H1 (cell line): ENCODE measurements at places on chromosomes 2 and 18. TPM values are rescaled to one million over a fixed set of nuclear protein-coding genes. Genes with fewer than 3 reads are reported as not detected.

- DNase-seq, result no peak
Observed at GRCh38 chr2:239438995-239439753, 38.4 kb upstream of the HDAC4 start.

- DNase-seq, result no peak
Observed at GRCh38 chr2:196679368-196679767, 39.9 kb downstream of the CCDC150 start.

DNA sequence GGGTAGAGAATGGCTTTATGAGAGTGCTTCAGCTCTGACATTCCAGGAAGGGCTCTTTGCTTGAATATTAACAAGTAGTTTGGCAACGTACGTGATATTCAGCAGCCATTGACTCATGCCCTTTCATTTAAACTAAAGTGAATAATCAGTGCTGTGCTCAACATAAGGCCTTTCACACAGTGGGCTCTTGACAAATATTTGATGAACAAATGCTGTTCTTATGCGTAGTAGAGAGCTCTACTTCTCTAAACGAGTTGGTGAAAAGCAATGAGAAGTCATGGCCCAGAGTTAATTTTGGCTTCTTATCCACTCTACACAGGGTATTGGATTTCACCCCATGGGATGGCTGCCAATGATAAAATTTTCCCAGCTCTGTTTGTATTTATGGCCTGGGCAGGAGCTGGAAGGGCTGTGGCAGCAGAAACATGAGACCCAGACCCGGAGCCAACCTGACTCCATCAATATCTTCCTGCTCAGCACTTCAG is 338.9 kb downstream of the CCDC85A start:
- no peak for DNase-seq

DNA sequence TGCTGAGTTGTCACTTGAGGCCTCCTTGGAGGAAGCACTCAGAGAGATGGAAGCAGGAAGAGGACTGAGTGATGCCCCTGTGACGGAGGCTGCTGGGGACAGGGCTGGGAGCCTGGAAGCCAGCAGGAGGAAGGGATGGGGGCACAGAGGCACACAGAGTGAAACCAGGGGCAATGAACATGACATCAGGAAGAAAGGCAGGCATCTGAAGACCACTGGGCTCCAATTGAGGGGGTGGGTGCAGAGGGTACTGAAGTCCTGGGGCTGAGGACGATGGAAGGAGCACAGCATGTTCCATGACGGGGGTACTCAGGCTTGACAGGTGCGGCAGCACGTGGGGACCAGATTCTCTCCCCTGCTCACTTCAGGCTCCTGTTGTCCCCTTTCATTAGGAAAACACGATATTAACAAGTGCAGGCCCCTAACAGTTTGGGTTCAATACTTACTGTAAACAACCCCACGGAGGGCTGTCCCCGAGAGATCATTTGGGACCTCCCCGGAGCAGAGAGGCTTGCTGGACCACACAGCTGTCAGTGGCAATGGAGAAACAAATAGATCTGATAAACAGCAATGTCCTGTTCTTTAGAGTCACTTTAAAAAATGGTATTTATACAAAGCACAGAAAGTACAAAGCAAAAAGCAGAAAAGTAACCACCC is 8.7 kb downstream of the INPP5D start:
- DNase-seq, result no peak

DNA sequence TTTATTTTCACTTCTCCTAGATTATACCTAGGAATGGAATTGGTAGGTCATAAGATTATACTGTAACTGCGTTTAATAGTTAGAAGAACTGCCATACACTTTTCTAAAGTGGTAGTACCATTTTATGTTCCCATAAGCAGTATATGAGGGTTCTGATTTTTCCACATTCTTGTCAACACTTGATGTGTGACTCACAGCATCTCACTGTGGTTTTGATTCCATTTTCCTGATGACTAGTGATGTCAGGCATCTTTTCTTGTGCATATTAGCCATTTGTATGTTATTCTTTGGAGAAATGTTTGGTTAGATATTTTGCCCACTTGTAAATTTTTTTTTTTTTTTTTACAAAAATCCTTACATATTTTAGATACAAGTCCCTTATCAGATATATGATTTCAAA is 2.3 kb downstream of the DCAF17 start:
- DNase-seq, result no peak

DNA sequence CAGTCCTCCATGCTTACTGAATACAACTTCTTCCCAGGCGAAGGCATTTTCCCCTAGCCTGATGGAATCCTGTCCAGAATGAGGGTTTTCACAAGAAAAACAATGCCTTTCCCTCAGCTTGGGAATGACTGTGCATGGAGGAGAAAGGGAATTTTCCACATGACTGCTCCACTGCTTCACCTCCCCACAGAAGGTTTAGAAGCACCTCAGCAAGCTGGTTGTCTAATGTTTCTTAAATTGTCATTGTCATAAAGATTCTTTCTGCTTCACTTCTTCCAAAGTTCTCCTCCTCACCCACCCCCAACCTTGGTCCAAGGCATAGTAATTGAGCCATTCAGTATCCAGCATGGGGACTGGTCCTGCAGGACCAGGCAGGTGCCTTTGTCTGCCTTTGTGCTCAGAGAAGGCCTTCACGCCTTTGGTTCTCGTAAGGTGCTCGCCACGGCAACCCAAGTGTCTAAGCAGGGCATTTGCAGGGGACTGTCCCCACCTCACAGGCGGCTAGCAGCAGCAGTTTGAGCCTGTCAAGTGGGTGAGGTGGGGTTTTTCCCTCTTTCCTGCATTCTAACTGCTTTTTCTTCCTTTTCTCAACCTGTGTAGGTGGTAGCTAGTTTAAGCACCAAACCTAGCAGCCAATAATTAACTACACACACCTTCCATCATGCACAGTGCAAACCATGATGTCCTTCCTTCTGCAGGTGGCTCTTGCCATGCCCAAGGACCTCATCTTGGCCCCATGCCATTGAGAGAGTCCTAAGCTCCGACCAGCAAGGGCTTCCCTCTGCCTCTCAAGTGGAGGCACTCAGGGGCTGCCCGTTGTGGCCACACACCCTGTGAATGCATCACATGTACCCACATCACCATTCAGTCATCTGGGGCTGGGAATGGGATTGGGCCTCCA is 65.7 kb upstream of the BCL2L11 start:
- DNase-seq, result no peak

- no peak for DNase-seq
Observed at GRCh38 chr2:240501531-240501991, 56.2 kb downstream of the ANKMY1 start.

DNA sequence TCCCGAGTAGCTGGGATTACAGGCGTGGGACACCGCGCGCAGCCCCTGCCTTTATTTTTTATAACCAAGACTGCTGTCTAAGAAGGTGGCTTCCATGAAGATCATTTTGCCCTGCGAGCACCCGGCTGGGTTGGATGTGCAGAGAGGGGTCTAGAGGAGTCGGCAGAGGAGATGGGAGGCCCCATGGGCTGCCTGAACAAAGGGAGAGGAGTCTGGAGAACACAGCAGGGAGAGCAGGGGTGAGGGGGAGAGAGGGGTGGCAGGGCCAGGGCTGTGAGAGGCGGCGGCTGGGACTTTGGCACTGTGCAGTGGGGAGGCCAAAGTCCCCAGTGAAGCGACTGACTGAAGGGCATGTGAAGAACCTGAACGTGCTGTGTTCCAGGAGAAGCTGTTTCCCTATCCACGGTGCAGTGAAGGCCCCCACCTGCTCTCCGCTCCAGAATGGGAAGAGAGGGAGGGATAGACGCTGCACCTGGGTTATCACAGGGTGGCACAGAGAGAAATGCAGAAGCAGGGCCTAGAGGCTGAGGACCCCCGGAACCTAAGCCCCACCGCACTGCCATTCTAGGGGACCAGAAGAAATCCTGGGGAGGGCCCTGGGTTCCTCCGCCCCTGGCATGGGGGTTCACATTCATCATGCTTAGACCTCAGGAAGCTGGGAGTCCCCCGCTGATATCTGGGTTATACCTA is 24.8 kb upstream of the FOSL2 start:
- DNase-seq, result no peak

SALL3 gene
- total RNA-seq, result 46.4 and 54.5 TPM in 2 replicates

ZBTB7C gene
- 0.23 and 0.45 TPM in 2 replicates for total RNA-seq
